ENCODE measurements at places on chromosomes 13 and 19.

GRCh38 chr19:30870876-30871275, 478.4 kb downstream of the TSHZ3 start:
- no peak for DNase-seq

- no peak for DNase-seq
These were observed 476.2 kb downstream of the KLF12 start for GRCh38 chr13:73657821-73658540.

- no peak for DNase-seq
These were observed 814.1 kb upstream of the GPC6 start for GRCh38 chr13:92412481-92412880.

- DNase-seq: peak; percentile 78
These were observed 3.7 kb downstream of the WDR87 start for GRCh38 chr19:37902668-37903067.

DNA sequence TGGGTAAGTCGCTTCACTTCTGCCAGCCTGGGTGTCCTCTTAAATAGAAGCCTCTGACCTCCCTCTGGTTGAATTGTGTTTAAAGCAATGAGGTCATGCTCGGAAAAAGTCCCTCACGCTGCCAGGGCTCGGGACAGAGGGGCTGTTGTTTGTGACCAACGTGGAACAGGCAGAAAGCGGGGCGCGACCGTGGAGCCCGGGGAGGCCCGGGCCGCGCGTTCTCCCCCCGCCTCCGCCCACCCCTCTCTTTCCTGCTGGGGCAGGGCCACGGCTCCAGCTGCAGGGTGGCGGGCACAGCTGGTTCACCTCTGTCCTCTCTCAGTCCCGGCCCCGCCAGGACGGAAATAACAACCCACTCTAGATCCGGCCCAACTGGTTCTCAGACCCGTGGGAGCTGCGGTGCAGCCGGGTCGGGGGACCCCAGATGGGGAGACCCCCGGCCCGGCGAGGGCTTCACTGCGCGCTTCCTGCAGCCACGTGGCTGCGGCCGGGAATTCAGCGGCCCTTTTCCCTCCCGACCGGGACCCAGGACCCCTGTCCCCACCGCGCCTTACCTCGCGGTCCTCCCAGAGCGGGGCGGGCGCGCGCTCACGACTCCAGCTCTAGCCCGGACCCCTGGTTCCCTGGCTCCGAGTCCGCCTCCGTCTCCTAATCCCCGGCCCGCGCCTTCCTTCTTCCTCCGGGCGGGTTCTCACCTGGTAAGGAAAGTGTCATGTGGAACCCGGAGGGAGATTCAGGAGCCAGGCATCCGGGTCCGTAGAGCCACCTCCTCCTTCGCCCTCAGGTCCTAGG, 1.9 kb downstream of the CDC42EP5 start:
- no peak for DNase-seq
